ENCODE measurements at places on chromosomes 11 and 22.

DNA sequence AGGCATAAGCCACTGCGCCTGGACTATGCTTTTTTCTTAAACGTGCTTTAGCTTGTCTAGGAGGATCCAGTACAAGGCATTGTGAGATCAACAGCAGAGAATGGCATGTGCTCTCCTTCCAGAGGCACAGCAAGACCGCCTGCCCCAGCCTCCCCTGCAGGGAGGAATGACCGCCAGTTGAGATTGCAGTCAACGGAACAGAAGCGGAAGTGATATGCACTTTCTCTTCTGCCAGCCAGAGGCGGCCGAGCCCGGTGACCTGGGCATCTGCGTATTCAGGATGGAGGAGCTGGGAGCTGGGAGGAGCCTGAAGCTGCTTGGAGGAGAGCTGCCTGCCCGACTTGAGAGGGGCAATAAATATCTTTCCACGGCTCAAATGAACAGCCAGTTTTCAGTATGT, 243.0 kb downstream of the CTTN start:
- DNase-seq = no peak

DNA sequence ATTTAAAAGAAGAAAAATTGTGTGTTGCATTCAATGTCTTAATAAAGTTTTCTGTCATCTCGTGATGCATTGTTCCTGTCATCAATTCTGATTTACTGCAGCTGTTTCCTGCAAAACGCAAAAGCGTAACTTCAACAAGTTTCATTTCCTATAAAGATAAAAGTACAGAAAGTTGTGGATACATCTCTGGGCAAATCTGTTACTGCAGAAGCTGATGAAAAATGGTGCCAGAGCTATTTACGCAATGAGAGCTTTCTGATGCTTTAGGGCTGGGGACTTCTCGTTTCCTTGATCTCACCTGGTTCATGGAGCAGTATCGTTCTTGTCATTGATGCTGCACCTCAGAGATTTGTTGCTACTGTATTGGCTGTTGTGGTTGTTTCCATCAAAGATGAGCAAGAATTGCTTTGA, 15.5 kb upstream of the MS4A12 start:
- no peak for DNase-seq

DNA sequence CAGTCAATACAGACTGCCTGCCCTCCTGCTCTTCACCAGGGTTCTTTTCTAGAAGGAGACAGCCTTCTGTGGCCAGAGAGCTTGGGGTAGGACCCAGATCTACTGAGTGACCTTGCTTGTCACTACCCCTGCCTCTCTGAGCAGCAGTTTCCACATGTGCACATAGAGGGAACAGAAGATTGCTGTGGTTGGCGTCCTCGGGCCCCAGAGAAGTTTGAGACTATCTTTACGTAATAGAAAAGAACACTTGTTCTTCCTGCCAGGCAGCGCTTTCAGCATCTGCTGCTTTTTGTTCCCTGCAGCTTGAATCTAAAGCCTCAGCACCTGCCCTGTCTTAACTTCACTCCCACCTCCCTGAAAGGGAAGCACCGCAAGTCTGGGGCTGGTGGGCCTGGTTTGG, 1.9 kb upstream of the FKBP2 start:
- DNase-seq = no peak

DNA sequence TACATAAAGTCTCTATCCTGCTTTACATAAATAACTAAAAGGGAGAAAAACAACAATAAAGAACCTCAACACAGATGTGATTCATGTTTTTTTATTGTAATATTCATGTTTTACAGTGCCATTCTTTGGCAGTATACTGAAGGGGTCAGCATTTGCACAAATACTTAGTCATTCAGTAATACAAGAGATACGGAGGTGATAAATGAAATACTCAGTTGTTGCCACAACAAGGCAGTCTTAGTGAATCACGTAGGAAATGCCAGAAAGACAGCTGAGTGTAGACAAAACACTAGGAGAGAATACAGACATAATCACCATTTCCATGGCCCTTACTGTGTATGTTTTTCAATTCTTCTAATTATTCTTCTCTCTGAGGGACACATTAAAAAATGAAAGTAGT, 910.4 kb downstream of the METTL15 start:
- DNase-seq = no peak

GRCh38 chr11:57646799-57647303, 2.9 kb downstream of the YPEL4 start:
- DNase-seq = no peak

GRCh38 chr22:50089682-50090411, at the start of gene MOV10L1:
TSS of gene MOV10L1 (plus strand) at chr22:50090006. CDS start at chr22:50090089, 83 bp downstream.
- no peak for DNase-seq

GRCh38 chr11:68067991-68068390, 29.2 kb downstream of the TCIRG1 start:
- no peak for DNase-seq

GRCh38 chr11:132960273-132961078, 571.8 kb downstream of the OPCML start:
- DNase-seq = no peak

DNA sequence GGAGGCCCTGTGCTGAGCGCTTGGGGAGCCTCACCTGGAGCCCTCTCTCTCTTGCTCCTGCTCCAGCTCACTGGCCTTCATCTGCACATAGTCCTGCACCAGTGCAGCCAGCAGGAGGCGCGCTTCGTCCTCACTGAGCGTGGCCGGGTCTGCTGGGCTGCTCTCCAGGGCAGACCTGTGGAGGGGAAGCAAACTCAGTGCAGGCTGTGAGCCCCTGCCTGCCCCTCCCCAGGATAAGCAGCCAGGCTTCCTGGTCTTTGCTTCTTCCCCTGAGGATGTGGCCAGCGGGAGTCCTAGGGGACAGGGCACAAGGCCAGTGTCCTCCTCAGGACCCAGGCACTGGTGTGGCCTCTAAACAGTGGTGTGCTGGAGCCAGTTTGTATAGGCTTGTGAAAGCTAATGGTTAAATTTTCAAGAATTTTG, 2.2 kb downstream of the CALCA start:
- DNase-seq = no peak

DNA sequence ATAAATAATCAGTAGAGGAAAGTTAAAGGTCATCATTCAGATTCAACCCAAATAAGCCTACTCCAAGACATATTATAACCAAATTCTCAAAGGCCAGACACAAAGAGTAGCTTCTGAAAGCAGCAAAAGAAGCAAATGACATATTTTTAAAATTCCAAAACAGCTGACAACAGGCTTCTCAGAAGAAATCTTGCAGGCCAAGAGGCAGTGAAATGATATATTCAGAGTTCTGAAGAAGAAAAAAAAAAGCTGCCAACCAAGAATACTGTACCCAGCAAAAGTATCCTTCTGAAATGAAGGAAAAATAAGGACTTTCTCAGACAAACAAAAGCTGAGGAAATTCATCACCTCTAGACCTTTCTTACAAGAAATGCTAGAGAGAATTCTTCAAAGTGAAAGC, 787.1 kb upstream of the TENM4 start:
- DNase-seq = no peak

DNA sequence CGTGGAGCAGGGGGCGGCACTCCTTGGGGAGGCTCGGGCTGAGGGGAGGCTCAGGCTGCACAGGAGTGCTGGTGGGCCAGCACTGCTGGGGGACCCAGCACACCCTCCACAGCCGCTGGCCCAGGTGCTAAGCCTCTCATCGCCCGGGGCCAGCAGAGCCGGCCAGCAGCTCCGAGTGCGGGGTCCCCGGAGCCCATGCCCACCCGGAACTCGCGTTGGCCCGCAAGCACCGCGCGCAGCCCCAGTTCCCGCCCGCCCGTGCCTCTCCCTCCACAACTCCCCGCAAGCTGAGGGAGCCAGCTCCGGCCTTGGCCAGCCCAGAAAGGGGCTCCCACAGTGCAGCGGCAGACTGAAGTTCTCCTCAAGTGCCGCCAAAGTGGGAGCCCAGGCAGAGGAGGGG, 2266.8 kb downstream of the LRRC4C start:
- DNase-seq = no peak

GRCh38 chr11:107999759-108000455, 8.8 kb upstream of the CUL5 start:
- no peak for DNase-seq

DNA sequence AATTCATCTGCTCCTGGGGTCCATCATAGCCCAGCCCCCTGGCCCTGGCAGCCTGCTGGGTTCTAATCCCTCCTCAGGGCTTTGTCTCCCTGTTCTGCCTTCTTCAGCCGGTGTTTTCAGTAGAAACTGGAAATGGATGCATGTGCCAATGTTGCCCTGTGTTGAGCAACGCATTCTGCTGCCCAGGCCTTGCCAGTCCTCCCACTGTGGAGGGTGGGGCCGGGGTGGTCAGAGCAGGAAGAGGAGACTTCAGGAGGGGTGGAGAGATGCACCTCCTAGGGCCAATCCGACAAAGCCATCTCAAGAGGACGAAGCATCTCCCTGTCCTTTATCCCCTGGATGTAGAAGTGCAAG, 27.6 kb upstream of the ZBTB16 start:
- no peak for DNase-seq

GRCh38 chr11:79294845-79295731, 145.7 kb downstream of the TENM4 start:
- DNase-seq = no peak

- DNase-seq = no peak
Observed at GRCh38 chr11:129418039-129418438, 42.4 kb downstream of the BARX2 start.

GRCh38 chr22:48745842-48746788, 1081.6 kb downstream of the BRD1 start:
- no peak for DNase-seq

GRCh38 chr11:36314434-36314767, 18.3 kb downstream of the PRR5L start:
- no peak for DNase-seq

- DNase-seq = no peak
Observed at GRCh38 chr11:115459563-115459962, 44.7 kb downstream of the CADM1 start.

DNA sequence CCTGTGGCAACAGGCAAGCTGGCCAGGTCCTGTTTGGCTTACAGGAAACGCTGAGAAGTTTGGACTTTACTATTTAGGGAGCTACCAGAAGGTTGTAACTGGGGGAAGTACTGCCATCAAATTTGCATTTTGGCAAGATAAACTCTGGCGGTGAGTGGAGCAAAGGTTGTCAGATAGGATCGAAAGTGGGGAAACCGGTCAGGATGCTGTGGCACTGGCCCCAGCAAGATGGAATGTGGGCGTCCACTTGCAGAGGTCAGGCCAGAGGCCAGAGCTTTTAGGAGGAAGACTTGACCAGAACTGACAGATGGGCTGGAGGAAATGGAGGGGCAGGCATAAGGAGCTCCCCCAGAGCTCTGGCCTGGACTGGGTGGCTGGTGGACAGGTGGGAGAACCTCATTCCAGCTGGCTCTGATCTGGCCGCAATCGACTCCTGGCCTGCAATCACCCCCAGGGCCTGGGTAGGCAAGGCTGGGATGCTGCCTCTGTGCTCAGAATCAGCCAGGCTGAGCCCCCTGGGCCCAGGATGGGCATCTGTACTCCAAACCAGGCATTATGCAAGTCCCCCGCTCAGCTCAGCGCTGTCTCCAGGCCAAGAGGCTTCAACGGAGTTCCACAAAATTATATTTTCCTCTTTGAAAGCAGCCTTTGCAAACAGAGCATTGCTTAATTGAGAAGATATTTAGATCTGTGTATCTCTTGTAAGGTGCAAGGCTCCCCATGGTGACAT, 178.3 kb upstream of the NECTIN1 start:
- no peak for DNase-seq

DNA sequence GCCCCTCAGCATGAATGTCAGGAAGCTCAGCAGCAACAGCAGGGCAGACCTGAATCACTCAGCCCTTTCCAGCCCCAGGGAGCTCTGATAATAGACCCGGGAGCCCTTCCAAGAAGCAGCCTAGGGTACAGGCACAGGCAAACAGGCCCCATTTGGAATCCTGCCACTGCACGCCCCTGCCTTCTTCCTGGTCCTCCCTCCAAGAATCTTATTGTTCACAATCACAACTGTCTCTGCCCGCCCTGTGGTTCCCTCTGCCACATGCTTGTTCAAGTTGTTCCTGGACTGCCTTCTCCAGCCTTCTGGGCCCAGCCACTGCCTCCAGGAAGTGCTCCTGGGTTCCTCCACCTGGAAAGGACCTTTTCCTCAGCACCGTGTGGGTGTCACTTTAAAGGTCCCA, 54.6 kb downstream of the LRRC32 start:
- DNase-seq = no peak

GRCh38 chr11:63589000-63589399, 25.2 kb downstream of the PLAAT3 start:
- no peak for DNase-seq

DNA sequence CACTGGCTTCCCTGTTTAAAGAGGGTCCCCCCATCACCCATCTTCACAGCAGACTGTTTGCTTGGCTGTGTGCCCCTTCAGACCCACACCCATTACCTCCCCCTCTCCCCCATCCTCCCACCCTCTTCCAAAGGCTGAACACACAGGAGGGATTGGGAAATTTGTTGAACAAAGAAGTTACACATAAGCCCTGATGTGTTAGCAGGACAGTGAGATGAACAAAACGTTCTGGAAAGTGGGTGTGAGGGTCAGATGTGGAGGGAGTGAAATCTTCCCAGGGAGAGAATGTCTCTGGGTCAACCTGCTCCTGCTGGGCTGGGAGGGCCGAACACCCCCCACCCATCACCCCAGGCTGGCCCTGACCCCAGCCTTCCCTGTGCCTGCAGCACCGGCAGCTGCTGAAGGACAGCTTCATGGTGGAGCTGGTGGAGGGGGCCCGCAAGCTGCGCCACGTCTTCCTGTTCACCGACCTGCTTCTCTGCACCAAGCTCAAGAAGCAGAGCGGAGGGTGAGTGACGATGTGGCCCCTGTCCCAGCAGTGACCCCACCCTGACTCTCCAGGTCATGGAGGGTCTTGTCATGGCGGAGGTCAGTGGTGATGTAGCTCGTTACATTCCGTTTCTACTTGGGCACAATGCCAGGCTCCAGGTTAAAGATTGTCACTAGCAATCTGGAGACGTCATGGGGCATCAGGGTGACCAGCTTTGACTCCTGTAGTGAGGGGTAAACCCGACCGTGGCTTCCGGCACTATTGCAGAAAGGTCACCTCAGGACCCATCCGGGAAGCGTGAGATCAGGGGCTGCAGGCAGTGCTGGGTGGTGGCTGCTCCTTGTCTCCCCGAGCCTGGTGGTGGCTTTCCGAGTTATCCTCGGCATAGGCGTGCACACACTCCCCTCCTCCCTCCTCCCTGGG, 103.5 kb downstream of the BCR start:
- DNase-seq = no peak

- DNase-seq = no peak
Observed at GRCh38 chr11:119619665-119620064, 109.3 kb downstream of the NECTIN1 start.

GRCh38 chr11:44430140-44430539, 120.2 kb upstream of the ALX4 start:
- no peak for DNase-seq

DNA sequence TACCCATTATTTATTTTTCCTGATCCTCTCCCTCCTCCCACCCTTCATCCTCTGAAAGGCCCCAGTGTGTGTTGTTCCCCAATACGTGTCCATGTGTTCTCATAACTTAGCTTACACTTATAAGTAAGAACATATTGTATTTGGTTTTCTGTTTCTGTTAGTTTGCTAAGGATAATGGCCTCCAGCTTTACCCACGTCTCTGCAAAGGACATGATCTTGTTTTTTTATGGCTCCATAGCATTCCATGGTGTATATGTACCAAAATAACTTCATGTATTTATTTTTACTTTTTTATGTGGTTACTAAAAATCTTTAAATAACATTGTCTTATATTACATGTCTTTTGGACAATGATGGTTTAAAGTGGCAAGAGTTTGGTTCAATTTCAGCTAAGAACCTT, 15.2 kb downstream of the PDGFD start:
- no peak for DNase-seq

- no peak for DNase-seq
Observed at GRCh38 chr22:20469110-20469868, 26.3 kb downstream of the KLHL22 start.

GRCh38 chr11:104134745-104135144, 29.2 kb downstream of the PDGFD start:
- DNase-seq = no peak

GRCh38 chr11:133573081-133573480, 40.8 kb upstream of the OPCML start:
- DNase-seq = no peak
